ENCODE measurements at places on chromosomes 5 and 9.

DNA sequence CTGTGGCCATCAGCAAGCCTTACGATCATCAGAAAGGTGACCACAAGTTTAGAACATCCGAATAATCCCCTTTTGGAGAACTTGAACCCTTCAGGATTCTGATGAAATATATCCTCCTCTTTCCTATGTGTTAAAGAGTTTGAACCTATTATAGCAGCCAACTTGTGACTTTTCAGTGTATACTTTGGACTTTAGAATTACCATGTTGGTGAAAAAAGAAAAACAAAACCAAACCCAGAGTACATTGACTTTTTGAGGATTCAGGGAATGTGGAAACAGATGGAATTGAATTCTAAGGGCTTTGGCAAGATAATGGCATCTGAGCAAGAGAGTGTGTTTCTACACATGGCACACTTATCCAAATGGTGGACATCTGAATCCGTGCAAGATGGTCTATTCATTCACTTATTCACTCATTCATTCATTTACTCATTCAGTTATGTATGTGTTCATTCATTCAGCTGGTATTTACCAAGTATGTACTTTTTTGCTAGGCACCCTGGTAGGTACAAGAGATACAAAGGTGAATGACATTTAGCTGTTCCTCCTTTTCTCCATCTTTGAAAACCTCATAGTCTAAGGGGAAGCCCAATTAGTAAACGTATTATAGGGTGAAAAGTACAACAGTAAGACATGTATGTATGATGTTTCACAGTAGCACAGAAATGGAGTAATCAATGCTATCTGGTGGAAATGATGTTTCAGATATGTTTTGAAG is 91.8 kb downstream of the PRDM6 start:
- DNase-seq, result no peak

- DNase-seq, result no peak
These were observed 1.9 kb downstream of the ROR2 start for GRCh38 chr9:91948101-91948596.

DNA sequence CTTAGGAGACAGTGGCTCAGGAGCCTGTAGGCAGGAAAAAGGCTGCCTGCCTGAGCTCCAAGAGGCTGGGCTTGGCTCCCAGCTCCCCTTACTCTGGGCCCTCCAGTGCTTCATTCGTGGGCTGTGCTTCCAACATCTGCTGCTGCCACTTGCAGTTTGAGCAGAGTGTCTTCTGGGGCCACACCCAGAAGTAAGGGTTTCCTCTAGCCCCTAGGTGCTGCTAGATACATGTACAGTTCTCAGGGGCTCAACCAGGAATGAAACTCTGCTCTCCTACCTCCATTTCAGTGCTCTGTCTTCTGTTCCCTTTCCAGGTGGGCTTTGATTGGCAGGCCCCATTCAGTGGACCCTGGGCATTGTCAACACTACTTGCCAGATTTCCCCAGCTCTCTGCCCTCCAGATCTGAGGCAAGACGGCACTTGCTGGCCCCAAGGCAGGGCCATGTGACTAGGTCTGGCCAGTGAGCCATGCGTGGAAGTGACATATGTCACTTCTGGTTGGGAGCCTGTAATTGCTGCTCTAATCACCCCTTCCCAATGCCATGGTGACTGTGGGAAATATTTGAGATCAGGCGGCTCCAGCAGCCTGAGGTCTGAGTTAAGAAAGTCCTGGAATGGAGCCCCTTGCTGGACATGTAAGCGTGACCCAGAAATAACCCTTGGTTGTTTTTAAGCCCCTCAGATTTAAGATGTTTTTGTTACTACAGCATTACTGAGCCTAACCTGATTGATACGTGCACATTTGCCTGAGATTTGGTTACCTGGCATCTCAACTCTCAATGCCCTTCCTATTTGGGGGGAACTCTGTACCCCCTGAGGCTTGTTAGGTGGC is 9.4 kb upstream of the BOD1 start:
- peak; percentile 76 for DNase-seq

DNA sequence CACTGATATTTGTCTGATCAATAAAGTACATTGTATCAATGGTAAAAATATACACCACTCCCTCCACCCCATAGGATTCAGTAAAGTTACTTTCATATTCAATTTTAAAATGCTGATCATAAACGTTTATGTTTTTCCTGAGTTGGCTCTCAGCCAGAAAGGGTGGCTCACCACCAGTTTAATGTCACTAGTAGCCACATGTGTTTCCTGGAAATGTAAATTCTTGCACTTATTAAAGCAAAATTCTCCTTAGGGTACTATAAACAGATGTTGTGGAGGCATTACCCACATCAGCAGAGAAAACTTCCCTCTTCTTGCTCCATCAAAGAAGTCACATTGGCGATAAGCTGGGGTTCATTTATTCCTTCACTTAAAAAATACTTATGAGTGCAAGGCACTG is 210.3 kb downstream of the SREK1 start:
- no peak for DNase-seq

DNA sequence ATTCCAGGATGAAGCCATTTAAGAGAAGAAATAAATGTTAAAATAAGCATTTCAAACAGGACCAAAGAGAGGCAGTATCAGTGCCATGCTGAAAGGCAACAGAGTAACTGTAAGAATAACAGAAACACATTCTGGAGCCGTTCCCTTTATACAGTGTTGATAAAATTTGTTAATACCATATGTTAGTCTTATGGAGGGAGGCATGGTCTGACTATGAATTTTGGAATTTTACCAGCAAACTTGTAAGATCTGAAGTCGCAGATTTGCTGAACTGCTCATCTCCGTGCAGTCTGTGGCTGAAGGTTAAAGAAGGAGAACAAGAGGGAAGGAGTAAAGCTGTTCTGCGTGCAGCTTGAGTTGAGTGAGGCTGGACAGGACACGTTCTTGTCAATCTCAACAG is 508.4 kb downstream of the NFIB start:
- no peak for DNase-seq

DNA sequence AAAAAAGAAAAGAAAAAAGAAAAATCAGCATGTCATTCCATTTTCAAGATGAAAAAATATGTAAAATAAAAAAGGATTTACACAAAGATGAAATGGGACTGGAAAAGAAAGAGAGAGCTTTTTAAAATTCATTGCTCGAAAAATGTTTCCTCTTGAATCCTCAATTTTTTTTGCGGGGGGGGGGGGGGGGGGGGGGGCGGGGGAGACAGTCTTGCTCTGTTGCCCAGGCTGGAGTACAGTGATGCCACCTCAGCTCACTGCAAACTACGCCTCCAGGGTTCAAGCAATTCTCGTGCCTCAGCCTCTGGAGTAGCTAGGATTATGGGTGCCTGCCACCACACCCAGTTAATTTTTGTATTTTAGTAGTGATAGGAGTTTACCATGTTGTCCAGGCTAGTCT is 16.5 kb downstream of the PFDN1 start:
- DNase-seq, result no peak

DNA sequence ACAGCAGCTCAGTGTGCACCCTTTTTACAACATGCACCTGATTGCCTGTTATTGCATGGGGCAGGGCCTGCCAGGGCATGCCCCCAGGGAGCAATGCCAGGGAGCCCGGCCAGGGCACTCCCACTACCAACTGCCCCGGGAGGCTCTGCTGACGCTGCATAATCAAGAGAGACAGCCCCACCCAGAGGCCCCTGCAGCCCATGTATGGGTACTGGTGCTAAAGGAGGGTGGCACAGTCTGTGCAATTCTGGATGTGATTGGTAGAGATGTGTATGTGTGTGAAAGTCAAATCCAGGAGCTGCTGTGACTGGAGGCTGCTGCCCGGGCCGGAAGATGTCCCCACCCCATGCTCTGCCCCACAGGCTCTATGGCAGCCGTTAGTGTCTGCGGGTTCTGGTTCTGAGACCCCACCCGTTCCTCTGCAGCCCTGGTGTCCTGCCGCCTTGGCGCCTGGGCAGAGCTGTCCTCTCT is 3.9 kb upstream of the NEURL1B start:
- DNase-seq, result no peak

- DNase-seq, result no peak
These were observed 306.7 kb upstream of the CLINT1 start for GRCh38 chr5:158165647-158166046.

DNA sequence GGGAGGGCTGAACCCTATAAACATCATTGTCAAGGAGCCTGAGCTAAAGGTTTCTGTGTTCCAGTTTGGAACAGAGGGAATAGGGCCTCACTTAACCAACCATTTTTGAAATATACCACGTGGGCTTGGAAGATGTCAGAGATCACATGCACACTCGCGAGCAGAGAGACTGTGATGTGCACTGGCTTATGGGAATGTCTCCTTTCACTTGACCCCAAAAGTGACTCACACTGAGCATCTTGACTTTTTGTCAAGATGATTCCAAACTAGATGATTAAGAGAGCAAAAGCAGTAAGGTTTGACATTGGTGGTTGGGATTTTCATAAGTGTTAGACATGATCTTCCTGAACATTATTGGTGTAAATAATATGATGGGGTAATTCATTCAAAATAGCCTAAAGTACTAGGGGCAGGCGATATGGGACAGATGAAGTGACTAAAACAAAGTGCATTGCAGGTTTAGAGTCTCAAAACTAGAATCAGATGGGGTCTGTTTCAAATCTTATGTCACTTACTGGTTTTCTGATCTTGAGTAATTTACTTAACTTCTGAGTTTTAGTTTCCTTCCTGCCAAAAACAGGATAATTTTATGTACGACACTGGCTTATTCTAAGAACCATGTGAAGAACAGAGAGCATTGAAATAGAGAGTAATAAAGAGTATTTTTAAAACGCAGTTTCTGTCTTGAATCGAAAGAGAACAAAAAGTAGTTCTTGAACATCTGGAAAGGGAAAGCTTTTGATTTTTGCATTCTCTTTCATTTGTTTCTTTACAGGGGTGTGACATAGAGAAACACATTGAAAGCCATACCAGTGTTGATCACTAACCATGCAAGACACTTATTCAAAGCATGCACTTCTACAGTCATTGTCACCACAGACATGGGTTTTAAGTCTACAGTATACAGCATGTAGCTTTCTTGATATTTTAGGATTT is 383.0 kb downstream of the DIRAS2 start:
- no peak for DNase-seq

- peak; percentile 98 for DNase-seq
These were observed 115.4 kb downstream of the RGS3 start for GRCh38 chr9:113578882-113579282.

DNA sequence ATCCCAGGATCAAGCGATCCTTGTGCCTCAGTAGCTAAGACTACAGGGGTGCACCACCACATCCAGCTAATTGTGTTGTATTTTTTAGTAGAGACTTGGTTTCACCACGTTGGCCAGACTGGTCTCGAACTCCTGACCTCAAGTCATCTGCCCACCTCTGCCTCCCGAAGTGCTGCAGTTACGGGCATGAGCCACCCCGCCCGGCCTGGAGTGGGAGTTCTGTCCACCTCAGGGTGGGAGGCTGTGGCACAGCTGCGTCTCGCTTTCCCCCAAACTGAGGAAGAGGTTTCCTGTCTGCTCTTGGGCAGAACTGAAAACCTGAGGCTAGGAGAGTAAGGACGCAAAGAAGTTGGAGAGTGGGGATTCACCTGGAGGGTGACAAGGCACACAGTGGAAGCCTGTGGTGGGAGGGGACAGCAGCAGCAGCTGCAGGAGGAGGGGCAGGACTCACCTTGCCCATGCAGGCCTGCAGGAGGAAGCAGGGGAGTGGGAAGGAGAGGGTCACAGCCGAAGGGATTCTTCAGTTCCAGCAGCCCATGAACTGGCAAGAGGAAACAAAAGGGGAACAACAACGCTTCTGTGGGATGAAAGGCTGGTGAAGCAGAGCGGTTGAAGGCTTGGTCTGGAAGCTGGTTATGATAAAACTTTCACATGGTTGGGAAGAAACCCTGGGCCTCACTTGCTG is 181.4 kb downstream of the GAS1 start:
- no peak for DNase-seq

GRCh38 chr9:105328296-105328695 is 83.8 kb downstream of the SLC44A1 start:
- no peak for DNase-seq

- DNase-seq, result no peak
These were observed 152.0 kb downstream of the TRPM6 start for GRCh38 chr9:74735761-74736160.

- no peak for DNase-seq
These were observed 72.8 kb upstream of the NXNL2 start for GRCh38 chr9:88462191-88462590.

DNA sequence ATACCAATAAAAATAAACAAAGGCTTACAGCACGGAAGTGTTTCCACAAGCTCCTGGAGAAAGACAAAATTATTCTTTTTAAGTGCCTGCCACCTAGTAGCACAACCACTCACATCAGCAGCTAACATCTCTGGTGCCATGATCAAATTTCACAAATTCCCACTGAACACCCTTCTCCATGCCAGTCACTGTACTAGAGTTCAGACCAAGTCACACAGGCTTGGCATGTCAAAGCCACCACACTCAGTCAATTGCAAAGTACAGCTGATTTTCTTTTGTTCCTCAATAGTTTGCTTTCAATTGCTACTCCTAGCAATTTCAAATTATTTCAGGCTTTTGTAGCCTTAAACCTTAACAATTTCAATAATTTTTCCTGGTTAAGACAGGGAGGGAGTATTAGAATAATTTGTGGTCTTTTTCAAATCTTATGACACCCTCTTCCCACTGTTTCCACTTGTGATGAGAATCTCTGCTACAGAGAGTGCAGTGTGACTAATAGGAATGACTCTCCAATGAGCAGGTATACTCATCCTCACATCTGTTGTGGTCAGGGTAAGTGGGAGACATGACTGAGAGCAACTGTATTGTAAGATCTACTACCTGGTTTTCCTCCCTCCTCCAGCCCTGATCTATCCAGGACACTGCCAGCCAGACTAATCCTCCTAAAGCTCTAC is 46.2 kb downstream of the RNF145 start:
- peak; percentile 53 for DNase-seq

GRCh38 chr9:20558566-20559016 is 63.7 kb downstream of the MLLT3 start:
- no peak for DNase-seq

DNA sequence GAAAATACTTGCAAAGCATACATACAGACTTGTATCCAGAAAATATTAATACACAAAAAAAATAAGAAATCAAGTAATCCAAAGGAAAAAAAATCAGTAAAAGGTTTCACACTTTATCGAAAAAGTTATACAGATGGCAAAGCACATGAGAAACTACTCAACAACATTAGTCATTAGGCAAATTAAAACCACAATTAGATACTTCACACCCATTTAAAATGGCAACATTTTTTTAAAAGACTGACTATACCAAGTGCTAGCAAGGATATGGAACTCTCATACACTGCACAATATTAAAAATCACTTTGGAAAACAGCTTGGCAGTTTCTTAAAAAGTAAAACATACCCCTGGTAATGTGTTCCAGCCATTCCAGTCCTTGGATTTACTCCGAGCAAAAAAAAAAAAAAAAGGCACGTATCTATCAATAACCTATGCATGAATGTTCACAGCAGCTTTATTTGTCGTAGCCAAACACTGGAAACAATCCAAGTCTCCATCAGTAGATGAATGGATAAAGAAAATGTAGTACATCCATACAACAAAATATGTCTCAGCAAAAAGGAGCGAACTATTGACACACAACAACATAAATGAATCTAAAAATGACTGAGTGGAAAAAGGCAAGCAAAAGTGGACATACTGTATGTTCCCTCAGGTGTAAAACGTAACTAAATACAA is 66.0 kb downstream of the GNAQ start:
- DNase-seq, result no peak
